Uterine smooth muscle cell (primary cell): ENCODE measurements at places on chromosomes 6 and 20. TPM values are rescaled to one million over a fixed set of nuclear protein-coding genes. Genes with fewer than 3 reads are reported as not detected.

CRISP3 gene
- not detected in 2 replicates for total RNA-seq

SLC22A2 gene
- 0.12 TPM in 1 of 2 replicates, not detected in the other for total RNA-seq

FAXC gene
- 1.2 TPM in 2 replicates for total RNA-seq

RNF39 gene
- total RNA-seq, result not detected in 2 replicates

NOTCH4 gene
- 0.62 and 1.4 TPM in 2 replicates for total RNA-seq

HUS1B gene
- 1.1 and 1.4 TPM in 2 replicates for total RNA-seq

CRIP3 gene
- total RNA-seq, result not detected in 2 replicates

WFDC12 gene
- total RNA-seq, result not detected in 2 replicates

NKAIN4 gene
- not detected in 2 replicates for total RNA-seq

KIF6 gene
- 0.33 and 0.87 TPM in 2 replicates for total RNA-seq

OR12D3 gene
- not detected in 2 replicates for total RNA-seq

BFSP1 gene
- 1.5 and 3.1 TPM in 2 replicates for total RNA-seq

RWDD1 gene
- 27.0 and 27.4 TPM in 2 replicates for total RNA-seq

HEY2 gene
- total RNA-seq, result not detected in 2 replicates

KCNK5 gene
- total RNA-seq, result under 0.01 and 0.11 TPM in 2 replicates

BNIP5 gene
- total RNA-seq, result not detected in 2 replicates

GSTA2 gene
- not detected in 2 replicates for total RNA-seq

NHSL1 gene
- 1.8 and 3.7 TPM in 2 replicates for total RNA-seq

ZNF831 gene
- not detected in 2 replicates for total RNA-seq

NFYA gene
- 16.7 and 20.6 TPM in 2 replicates for total RNA-seq

TIAM2 gene
- 7.1 and 7.9 TPM in 2 replicates for total RNA-seq

BPIFB1 gene
- not detected in 2 replicates for total RNA-seq

CGA gene
- 0.77 TPM in 1 of 2 replicates, not detected in the other for total RNA-seq

MCHR2 gene
- total RNA-seq, result not detected in 2 replicates

SLC17A1 gene
- not detected in 2 replicates for total RNA-seq

MUC21 gene
- not detected in 2 replicates for total RNA-seq

AARS2 gene
- total RNA-seq, result 25.7 and 31.5 TPM in 2 replicates

SMIM13 gene
- total RNA-seq, result 5.6 and 7.2 TPM in 2 replicates

MYLK4 gene
- total RNA-seq, result 0.22 and 0.25 TPM in 2 replicates

TTLL9 gene
- under 0.01 TPM in 1 of 2 replicates, not detected in the other for total RNA-seq

CD40 gene
- total RNA-seq, result 1.1 and 2.0 TPM in 2 replicates

SSTR4 gene
- not detected in 2 replicates for total RNA-seq

TRIM10 gene
- 0.12 TPM in 1 of 2 replicates, not detected in the other for total RNA-seq

LPA gene
- not detected in 2 replicates for total RNA-seq

BTNL2 gene
- total RNA-seq, result not detected in 2 replicates

GPLD1 gene
- total RNA-seq, result 0.33 and 0.87 TPM in 2 replicates

FOXS1 gene
- total RNA-seq, result 0.12 TPM in 1 of 2 replicates, not detected in the other
